ENCODE measurements at places on chromosomes 12 and 14. TPM values are rescaled to one million over a fixed set of nuclear protein-coding genes. Genes with fewer than 3 reads are reported as not detected.

Gene KRT3
- total RNA-seq = 0.33 TPM

Gene ABCB9
- 18.4 TPM for total RNA-seq

Gene FGF6
- not detected for total RNA-seq

Gene CSRP2
- total RNA-seq = 36.3 TPM

Gene CCDC77
- total RNA-seq = 10.5 TPM

Gene NPFF
- total RNA-seq = not detected

Gene SERPINA9
- total RNA-seq = not detected

Gene TCL1A
- total RNA-seq = not detected

Gene DAO
- not detected for total RNA-seq

Gene JKAMP
- 147 TPM for total RNA-seq

Gene ANHX
- total RNA-seq = not detected

Gene KRT72
- not detected for total RNA-seq

Gene LUM
- 0.15 TPM for total RNA-seq

Gene ACTR10
- 118 TPM for total RNA-seq

Gene TBX3
- total RNA-seq = 89.4 TPM

Gene ANAPC5
- 171 TPM for total RNA-seq

Gene CD4
- total RNA-seq = not detected

Gene ISCU
- 120 TPM for total RNA-seq

Gene ZNF410
- 46.8 TPM for total RNA-seq

Gene FGF23
- not detected for total RNA-seq

Gene SERPINA5
- total RNA-seq = not detected

Gene SOAT2
- total RNA-seq = 0.07 TPM

Gene GALNT6
- 93.4 TPM for total RNA-seq

Gene FZD10
- not detected for total RNA-seq

Gene INTS13
- 61.8 TPM for total RNA-seq

Gene TSPAN31
- total RNA-seq = 18.9 TPM

Gene CLEC4C
- total RNA-seq = not detected

Gene RHOJ
- not detected for total RNA-seq

Gene TRHDE
- 17.7 TPM for total RNA-seq

Gene TBC1D30
- 16.8 TPM for total RNA-seq

Gene PIP4K2C
- total RNA-seq = 83.6 TPM

Gene CLEC2B
- not detected for total RNA-seq

Gene KRT6C
- total RNA-seq = not detected

Gene PAN2
- 27.1 TPM for total RNA-seq

Gene NXPH4
- total RNA-seq = 15.1 TPM
